ENCODE measurements at places on chromosomes 1 and 21.

GRCh38 chr1:8145545-8146202, 119.6 kb upstream of the ERRFI1 start:
- no peak for DNase-seq

DNA sequence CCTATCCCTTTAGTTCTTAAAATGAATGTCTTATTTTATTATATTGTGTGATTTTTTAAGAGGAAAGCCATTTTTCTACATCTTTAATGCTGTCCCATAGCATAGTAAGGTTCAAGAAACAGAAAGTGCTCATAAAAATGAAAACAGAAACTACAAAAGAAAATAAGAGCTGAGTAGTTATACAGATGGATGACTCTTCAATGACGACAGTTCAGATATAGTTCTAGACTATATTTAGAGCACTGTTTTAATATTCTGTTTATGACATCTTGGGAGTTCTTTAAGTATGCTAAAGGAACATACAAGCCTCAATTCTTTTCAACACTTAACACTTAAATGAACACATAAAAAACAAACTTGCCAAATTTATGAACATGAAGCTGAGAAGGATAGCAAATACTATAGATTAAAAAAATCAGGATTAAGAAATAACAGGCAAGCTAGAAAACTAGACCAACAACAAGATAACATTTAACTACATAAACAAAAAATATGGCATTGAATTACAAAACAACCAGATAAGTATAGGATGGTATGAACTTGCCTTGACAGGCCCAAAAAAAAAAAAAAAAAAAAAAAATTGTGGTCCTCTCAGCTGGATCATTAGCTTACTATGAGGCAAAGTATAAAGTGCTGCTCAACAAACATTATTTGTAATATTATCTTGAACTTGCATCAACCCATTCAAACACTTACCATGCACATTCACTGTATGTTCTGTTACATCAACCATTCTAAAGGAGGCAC, 87.9 kb downstream of the ZZZ3 start:
- DNase-seq = no peak

GRCh38 chr1:42946120-42946898, 12.4 kb downstream of the SLC2A1 start:
- DNase-seq = no peak

DNA sequence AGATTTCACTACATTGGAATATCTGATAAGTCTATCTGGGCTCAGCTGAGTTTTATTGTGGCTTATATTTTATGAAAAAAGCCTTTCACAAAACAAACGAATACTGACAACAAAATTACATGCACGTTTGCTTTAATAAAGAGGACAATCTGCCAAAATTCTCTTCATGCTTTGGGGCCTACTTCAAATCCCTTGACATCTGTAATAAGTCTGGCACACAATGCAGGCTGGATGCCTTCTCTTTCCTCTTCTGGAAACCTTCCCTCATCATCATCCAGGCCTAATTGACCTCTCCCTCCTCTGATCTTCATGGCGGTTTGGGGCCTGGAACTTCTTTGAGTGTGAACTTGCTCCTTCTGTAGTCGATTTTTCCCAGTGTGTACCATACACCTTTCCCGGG, 70.3 kb downstream of the MAP10 start:
- no peak for DNase-seq

DNA sequence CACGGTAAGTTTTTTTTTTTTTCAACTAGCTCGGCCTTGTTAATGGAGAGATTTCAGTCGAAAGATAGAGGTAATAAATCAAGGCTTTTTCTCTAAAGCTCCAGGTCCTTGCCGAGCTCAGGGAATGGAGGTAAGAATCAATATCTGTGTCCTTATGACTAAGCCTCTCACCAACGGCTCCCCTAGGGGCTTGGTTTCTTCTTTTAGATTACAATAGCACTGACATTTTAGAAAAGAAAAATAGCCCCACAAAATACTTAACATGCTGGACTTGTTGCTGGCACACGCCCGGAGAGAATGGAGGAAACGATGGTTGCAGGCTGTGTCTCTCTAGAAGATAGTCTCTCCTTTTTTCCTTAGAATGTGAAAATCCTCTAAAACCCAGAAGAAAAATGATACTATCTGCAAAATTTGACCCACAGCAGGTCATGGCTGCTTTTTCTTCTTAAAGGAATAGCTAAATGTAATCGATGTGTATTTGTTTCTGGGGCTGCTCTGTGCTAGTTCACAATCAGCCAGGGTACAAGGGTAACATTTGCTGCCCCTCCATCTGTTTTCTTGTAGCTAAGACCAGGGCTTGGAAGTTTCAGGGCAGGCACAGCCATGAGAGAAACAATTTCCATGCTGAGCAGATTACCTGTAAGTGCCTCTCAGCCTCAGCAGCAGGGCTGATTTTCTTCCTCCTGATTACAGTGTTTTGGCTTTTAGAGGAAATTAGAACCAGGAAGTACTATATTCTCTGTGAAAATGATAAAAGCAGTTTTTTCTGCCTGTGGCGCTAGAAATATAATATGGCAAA, 86.2 kb upstream of the GNG12 start:
- DNase-seq = no peak

DNA sequence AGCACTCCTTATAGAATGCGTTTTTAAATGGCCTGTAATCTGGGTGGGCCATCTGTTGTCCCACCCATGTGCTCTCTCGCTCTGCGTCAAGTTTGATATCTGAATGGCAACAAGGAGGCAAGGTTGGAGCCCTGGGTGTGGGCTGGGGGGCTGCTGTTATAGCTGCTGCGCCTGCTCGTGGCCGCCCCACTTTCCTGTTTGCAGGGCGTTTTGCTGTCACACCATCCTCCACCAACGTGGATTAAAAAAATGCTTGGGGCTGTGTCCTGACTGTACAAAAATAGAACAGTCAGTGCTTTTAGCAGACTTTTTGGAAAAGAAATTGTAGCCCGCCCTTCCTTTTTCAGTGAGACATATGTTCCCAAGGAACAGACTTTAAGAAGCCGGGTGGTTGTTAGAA, 25.4 kb downstream of the UMODL1 start:
- DNase-seq = no peak

GRCh38 chr1:18110968-18111367, 3.4 kb downstream of the IGSF21 start:
- no peak for DNase-seq

DNA sequence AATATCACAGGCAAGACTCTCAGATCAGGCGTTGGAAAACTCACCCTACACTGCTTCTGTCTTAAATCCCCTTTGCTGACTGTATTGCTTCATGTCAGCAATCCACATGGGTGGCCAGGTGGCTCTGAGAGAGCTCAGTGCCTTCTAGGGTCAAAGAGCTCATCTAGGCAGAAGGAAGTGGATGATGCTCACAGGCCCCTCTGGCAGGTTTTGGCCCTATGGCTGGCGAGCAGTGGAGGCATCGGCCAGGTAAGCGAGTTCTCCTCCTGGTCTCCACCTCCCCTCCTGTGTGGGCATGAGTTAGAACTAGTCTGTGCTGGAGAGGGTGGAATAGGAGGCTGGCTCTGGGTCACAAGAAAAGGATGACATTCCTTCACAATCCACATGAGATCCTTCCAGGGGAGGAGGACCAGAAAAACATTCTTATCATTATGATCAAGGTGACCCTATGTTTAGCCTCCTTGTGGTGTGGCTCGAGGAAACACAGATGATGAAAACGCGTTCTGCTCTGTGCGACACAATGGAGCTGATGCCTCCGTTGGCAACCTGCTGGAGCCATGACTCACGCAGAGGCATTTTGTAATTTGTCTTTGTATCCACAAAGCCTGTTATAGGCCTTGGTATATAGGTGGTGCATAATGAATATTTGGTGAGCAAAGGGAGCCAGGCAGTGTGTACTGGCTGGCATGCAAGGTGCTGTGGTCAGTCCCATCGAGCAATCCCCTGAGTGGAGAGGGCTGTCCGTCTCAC, 264.6 kb upstream of the RAB4A start:
- no peak for DNase-seq

- DNase-seq = no peak
Observed at GRCh38 chr1:203267912-203268311, 37.4 kb upstream of the BTG2 start.

DNA sequence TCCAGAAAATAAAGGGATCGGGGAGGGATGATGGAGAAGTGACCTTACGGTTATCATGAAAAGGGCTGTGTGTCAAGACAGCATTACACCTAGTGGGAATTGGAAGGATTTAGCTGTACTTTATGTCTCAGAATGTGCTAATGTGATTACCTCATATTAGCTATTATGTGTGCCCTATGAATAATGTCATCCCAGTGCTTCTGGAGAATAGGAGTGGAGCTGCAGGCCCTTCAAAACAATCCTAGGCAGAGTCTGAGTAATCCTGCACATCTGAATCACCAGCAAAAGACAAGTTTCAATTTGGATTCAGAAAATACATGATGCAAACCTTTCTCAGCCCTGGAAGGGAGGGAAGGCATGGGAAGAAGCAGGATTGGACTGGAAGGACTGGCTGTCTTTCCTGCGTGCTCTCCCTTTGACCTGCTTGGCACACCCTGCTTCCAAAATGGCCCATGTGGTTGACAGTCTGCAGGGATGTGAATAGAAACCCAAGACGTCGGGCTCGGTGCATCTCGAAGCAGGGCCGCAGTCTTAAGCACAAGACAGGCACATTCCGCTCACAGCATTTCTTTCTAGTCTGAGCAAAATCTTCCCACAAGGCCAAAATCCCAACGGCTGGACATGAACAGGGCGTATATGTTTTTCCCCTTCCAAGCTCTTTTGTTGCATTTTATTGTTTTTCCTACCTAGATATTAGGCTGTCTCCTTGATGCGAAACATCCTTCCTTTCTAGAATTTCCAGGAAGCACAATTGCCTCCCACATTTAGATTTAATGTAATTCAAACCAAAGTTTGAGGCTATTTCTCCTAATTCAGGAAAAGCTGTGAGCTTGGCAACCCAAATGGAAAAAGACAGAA, 54.3 kb upstream of the TARBP1 start:
- no peak for DNase-seq

DNA sequence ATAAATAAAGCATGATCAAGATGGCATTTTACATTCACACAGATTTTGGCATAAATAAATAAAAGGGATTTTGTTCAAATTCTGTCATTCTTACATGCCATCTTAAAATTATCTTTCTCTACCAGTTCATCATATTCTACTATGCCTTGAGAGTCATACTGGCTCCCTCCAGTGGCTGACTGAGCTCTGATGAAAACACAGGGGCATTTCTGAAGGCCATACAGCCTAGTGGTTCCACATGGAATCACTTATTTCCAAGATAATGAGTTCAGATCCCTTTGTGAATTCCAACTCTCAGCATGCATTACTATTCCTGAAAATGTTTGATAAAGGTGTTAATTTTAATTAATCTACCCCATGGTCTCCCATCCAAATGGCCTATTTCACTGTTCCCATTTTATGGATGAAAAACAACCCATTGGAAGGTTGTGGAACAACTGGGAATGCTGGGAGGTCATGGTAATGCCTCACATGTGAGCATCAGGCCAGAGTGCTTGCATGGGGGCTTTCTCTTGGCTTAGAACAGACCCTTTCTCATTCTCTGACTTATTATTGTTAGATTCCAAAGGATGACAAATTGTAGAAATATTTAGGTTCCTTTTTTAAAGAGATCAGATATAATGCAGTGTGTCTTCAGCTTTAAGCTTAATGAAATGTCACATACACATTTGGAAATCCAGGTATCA, 622.4 kb upstream of the PKN2 start:
- DNase-seq = no peak

GRCh38 chr1:2270260-2271100, 42.4 kb downstream of the SKI start:
- DNase-seq = no peak

GRCh38 chr1:91700771-91701471, 185.0 kb downstream of the TGFBR3 start:
- no peak for DNase-seq

GRCh38 chr1:162081316-162081715, 11.8 kb downstream of the NOS1AP start:
- no peak for DNase-seq

DNA sequence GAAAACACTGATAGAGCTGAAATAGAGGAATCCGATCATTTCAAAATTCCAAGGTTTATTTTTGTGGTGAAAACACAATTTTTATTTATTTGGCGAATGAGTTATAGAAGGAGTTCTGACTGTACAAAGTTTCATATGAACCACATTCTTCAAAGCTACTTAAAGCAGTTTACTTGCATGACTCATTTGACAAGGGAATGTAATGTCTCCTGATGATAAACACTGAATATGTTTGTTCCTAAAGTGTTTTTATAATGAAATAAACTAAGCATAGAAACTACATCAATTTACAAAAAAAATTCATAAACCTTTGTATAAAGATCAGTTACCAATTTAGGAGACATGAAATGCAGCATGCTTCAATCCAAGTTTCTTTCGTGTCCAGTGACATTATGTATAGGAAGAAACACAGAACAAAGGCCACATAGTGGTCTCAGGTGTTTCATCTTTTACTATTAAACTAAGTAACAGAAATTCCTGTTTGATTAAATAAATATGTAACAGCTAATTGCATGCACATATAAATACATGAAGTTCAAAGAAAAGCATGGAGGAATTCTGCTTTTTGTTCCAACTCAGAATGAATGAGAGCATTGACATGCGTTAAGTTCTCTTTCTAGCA, 2.5 kb downstream of the PRKACB start:
- DNase-seq = no peak

- no peak for DNase-seq
Observed at GRCh38 chr21:16115461-16115860, 385.7 kb downstream of the USP25 start.

DNA sequence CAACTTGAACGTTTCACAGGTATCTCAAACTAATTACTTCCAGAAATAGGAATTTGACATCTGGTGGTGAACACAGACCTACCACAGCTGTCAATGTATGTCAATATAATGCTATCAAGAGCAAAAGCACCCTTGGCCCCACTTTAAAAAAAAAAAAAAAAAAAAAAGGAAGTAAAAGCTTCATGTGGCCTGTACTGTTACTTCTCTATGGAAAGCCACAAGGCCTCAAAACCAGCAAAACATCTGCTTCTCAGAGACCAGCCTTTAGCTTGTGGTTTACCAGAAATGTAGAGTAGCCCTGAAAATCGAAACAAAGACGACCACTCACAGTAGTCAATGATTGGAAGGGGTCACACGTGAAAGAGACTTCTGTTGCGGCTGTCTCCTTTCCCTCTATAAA, 109.6 kb downstream of the SLC45A1 start:
- DNase-seq = no peak

DNA sequence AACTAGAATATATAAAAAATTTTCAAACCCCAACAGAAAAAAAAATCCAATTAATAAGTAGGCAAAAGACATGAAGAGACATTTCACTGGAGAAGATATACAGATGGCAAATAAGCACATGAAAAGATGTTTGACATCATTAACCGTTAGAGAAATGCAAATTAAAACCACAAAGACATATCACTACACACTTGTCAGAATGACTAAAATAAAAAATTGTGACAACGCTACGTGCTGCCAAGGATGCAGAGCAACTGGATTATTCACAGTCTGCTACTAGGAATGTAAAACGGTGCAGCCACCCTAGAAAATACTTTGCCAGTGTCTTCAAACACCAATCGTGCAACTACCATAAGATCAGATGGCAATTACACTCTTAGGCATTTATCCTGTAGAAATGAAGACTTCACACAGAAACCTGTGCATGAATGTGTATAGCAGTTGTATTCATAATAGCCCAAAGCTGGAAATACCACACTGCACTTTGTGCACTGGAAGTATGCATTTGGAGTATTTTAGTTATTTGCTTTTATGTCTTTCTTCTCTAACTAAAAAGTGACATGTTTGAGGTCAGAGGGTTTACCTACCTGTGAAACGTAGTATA, 75.3 kb upstream of the PALMD start:
- DNase-seq = no peak

- no peak for DNase-seq
Observed at GRCh38 chr1:35860696-35861095, 22.3 kb upstream of the AGO1 start.

All from stimulated activated CD4-positive, alpha-beta T cell treated with anti-CD3 and anti-CD28 coated beads, Interleukin-4, amount 100 ng/mL, for 24 hours (primary cell).